ENCODE measurements at places on chromosomes 7 and 10. TPM values are rescaled to one million over a fixed set of nuclear protein-coding genes. Genes with fewer than 3 reads are reported as not detected.

DNA sequence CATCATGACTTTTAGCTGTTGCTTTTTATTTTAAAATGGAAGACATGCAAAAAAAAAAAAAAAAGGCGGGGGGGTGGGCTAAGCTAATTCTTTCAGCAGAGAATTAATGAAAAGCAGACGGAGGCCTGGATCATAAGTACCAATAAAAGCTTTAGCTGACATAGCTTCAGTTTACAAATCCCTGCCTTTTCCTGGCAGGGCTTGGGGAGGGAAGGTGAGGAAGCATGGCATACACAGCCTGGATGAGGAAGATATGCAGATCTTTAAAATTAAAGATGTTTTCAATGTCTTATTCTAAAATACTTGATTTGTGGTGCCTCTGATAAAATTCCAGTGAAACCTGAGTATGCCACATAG is 57.0 kb downstream of the ICA1 start:
- H3K4me1 ChIP-seq: no peaks in the 10 kb centered on the region
- no peak overlapping the region for H3K27ac ChIP-seq
- H3K36me3 ChIP-seq: no peaks in the 10 kb centered on the region
- H3K27me3 ChIP-seq: no peaks in the 10 kb centered on the region
- H3K4me3 ChIP-seq: no peak overlapping the region
- no peak for DNase-seq

DNA sequence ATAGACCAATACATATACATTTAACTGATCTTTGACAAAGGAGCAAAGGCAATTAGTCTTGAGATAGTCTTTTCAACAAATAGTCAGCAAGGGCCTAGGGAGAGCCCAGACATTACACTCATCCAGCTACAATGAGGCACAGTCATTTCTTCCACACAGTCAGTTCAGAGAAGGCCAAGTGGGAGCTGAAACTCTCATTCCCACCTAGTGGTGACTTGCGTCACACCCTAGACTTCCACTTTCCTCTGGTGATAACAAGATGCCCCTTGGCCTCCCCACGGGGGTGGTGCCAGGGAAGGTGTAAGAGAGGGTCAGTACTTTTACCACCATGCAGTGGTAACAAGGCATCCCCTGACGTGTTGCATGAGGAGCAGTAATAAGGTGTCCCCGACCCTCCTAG is 8.0 kb downstream of the FRMPD2 start:
- H3K36me3 ChIP-seq: no peaks in the 10 kb centered on the region
- DNase-seq: no peak
- no peak overlapping the region for H3K4me3 ChIP-seq
- no peak overlapping the region for H3K27ac ChIP-seq
- H3K4me1 ChIP-seq: no peaks in the 10 kb centered on the region

Gene MXI1
- 35.4 TPM for total RNA-seq

Gene FOXK1
- total RNA-seq: 51.8 TPM

DNA sequence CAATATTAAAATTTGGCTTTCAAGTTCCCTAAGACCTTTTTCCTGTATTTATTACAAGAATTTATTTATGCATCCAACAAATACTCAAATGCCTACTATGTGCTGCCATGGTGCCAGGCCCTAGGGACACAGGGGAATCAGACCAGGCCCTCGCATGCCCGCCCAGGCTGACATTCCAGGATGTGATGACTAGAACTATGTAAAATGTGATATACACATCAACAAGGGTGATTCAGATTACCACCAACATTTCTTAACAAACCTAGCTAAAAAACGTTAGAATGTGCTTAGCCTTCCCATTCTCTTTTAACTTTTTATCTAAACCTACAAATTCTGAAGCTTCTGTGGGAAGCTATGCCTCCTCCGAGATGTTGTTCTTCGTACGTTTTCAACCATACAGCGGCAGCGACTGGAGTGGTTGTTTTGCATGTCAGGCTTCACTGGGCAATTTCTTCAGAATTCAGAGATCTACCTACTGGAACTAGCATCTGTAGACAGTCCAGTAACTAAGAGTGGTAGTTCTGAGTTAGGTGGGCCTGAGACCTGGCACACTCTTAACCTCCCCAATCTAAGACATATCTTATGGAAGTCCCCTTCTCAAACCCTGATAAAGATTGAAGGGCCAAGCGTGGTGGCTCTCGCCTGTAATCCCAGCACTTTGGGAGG is 22.1 kb downstream of the GNA12 start:
- H3K36me3 ChIP-seq: no peaks in the 10 kb centered on the region
- H3K27me3 ChIP-seq: no peaks in the 10 kb centered on the region
- peak overlapping the region; percentile 91 for H3K27ac ChIP-seq
- peaks cover 60% of the 10 kb centered on the region for H3K4me1 ChIP-seq

GRCh38 chr10:114515298-114515914 is 111.1 kb upstream of the AFAP1L2 start:
- H3K4me1 ChIP-seq: peaks cover 7% of the 10 kb centered on the region
- no peak for DNase-seq
- no peaks in the 10 kb centered on the region for H3K36me3 ChIP-seq
- H3K27me3 ChIP-seq: peaks cover 9% of the 10 kb centered on the region
- no peak overlapping the region for H3K27ac ChIP-seq

Gene TMEM176B
- total RNA-seq: 0.26 TPM

Gene TES
- total RNA-seq: 184 TPM

Gene ELAPOR2
- 25.2 TPM for total RNA-seq

Gene CDC14C
- 0.17 TPM for total RNA-seq

DNA sequence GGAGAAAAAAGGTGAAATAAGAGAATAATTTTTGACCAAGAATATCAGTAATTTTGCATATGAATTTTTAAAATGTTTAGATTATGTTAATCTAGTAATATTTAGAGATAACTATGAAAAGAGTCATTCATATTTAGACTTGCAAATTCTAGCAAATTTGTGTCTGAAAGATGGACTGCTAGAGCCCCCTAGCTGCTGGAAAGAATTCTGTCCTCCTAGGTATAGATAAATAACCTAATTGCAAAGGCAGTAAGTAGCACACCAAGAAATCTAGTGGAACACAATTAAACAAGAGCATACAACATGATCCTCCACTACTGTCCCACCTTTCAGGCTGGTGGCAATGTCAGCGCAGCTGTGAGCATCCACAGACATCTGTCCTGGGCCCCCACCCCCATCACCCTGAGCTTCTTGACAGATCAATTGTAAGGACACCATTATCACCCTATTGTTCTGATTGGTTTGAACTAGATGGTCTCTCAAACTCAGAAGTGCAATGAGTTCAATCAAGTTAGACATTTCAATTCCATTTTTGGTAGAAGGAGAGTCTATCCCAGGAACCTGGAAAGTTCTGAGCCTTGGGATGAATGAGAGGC is 15.0 kb upstream of the GFRA1 start:
- no peak overlapping the region for H3K4me3 ChIP-seq
- no peak for DNase-seq
- no peaks in the 10 kb centered on the region for H3K27me3 ChIP-seq
- no peaks in the 10 kb centered on the region for H3K36me3 ChIP-seq

DNA sequence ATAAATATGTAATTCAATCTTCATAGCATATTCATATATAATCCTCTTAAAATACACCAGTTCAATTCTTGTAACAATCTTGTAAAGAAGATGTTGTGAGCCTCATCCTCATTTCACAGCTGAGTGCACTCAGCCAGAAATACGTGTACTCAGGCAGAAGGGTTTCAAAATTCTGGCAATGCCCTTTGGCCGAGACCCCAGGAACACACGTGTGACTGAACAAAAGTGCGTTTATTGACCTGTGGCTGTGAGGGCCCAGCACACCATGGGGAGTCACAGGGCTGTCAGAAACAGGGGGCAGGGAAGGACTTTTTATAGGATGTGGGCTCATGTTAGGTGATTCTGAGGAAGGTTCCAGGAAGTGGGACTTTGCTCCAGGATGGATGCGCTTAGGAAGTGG is 21.5 kb downstream of the GIMAP8 start:
- H3K4me3 ChIP-seq: no peak overlapping the region
- no peaks in the 10 kb centered on the region for H3K27me3 ChIP-seq
- H3K27ac ChIP-seq: no peak overlapping the region
- DNase-seq: no peak
- no peaks in the 10 kb centered on the region for H3K4me1 ChIP-seq

Gene GIMAP8
- not detected for total RNA-seq

Gene LIPJ
- not detected for total RNA-seq

Gene NANOS1
- total RNA-seq: 3.0 TPM

GRCh38 chr10:9038146-9038714 is 983.7 kb downstream of the GATA3 start:
- peak; percentile 1 for DNase-seq
- H3K36me3 ChIP-seq: no peaks in the 10 kb centered on the region
- no peaks in the 10 kb centered on the region for H3K27me3 ChIP-seq
- H3K4me1 ChIP-seq: no peaks in the 10 kb centered on the region

GRCh38 chr10:22341190-22341925 is 3.9 kb upstream of the SPAG6 start:
- H3K27ac ChIP-seq: no peak overlapping the region
- peaks cover 84% of the 10 kb centered on the region for H3K27me3 ChIP-seq
- no peaks in the 10 kb centered on the region for H3K36me3 ChIP-seq
- DNase-seq: peak; percentile 16
- peaks cover 11% of the 10 kb centered on the region for H3K4me1 ChIP-seq

- H3K4me1 ChIP-seq: peaks cover 12% of the 10 kb centered on the region
- peak; percentile 97 for DNase-seq
- H3K27ac ChIP-seq: peak overlapping the region; percentile 73
Observed at GRCh38 chr10:93746844-93747284, 10.9 kb upstream of the LGI1 start.

Gene SPDYE6
- not detected for total RNA-seq

DNA sequence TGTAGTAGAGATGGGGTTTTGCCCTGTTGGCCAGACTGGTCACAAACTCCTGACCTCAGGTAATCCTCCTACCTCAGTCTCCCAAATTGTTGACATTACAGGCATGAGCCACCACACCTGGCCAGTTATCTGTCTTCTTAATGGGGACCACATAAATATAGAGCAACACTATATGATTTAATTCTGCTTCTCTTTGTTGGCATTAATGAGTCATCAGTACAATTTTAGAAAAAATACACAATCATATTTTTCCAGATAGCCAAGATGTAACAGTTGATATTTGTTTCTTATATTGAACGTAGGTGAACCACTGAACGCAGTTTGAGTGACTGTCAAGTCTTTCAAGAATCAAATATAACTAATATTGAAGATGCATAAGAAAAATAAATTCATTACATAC is 48.5 kb downstream of the LCOR start:
- DNase-seq: no peak
- no peak overlapping the region for H3K27ac ChIP-seq
- no peak overlapping the region for H3K4me3 ChIP-seq
- no peaks in the 10 kb centered on the region for H3K4me1 ChIP-seq
- H3K36me3 ChIP-seq: no peaks in the 10 kb centered on the region

DNA sequence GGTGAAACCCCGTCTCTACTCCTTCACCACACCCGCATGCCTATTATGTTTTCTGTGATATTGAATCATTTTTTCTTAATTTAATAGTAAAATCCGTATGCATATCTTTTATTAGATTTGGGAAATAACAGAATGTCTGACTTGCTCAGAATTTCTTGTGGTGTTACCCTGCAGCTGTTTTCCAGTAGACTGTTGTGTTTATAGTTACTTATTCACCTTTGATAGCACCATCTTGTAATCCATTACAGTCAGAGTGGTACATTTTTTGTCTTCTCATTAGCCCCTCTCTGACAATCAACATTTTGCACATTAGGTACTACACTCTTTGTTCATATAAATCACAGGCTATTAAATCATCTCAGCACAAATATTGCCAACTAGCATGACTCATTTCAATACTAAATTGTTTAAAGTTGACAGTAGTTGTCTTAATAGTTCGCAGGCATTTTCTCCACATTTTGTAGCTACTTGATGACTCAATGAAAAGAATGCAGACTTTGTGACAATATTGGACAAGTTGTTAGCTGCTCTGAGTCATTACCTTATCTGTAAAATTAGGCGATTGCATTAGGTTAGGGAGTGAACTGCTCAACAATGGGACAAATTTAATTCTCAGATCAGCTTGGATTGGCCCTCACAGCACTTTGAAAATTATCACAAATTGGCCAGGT is 17.8 kb upstream of the SLC16A12 start:
- peak overlapping the region; percentile 69 for H3K27ac ChIP-seq
- peaks cover 10% of the 10 kb centered on the region for H3K4me1 ChIP-seq
- H3K4me3 ChIP-seq: no peak overlapping the region
- DNase-seq: peak; percentile 99

- no peaks in the 10 kb centered on the region for H3K36me3 ChIP-seq
- no peak for DNase-seq
- H3K4me3 ChIP-seq: no peak overlapping the region
- no peaks in the 10 kb centered on the region for H3K4me1 ChIP-seq
Observed at GRCh38 chr7:83689855-83690254, 40.9 kb upstream of the SEMA3E start.

DNA sequence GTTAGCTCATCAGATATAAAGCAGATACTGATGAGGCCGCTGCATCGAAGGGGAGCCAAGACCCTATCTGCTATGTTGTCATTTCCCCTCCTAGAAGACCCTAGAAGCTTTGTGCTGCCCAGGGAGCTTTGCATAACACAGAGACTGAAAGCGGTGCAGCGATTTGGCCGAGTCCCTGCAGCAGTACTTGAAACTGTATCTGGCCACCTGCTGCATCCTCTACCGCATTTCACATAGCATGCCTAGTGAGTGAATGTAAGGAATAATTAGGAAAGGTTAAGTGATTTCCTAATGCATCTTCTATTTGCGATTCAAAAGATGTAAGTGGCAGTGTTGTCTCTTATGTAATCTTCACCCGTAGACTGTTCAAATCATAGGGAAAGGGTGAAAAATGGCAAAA is 106.7 kb downstream of the LRMDA start:
- no peak overlapping the region for H3K27ac ChIP-seq
- DNase-seq: no peak
- no peak overlapping the region for H3K4me3 ChIP-seq
- H3K27me3 ChIP-seq: no peaks in the 10 kb centered on the region

Gene CALN1
- total RNA-seq: not detected

DNA sequence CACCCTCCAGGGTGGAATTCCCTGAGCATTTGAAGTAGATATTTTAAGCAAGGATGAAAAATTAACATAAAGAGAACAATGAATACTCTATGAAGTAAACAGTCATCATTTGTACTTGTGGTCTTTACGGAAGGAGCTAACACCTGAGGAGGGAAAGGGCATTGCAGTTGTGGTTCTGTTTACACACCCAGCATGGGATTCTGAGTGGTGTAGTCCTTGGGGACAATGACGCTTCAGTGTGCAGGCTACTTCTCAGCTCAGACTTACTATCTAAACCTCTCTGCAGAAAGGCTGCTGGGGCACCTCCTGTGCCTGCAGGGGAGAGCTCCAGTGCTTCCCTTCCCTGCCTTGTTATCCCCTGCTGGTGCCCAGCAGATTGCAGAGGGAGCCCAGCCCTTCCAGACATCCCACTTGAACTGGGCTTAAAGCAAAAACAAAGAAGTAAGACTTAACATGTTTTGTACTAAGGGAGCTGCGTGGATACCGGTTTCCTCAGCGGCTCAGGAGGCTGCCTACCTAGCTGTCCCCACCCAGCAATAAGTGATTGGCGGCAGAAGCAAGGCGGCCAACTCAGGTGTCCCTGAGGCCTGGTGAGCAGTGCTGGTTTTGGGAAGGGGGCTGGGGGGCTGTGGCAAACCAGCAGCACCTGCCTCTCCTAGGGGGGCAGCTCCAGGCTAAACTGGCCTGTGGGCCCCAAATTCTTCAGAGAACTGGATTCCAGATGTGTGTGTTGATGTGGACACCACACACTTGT is 89.1 kb downstream of the CELF2 start:
- H3K4me3 ChIP-seq: no peak overlapping the region
- H3K27ac ChIP-seq: no peak overlapping the region
- no peaks in the 10 kb centered on the region for H3K27me3 ChIP-seq
- no peaks in the 10 kb centered on the region for H3K4me1 ChIP-seq
